ENCODE measurements at places on chromosomes 7 and 10.

DNA sequence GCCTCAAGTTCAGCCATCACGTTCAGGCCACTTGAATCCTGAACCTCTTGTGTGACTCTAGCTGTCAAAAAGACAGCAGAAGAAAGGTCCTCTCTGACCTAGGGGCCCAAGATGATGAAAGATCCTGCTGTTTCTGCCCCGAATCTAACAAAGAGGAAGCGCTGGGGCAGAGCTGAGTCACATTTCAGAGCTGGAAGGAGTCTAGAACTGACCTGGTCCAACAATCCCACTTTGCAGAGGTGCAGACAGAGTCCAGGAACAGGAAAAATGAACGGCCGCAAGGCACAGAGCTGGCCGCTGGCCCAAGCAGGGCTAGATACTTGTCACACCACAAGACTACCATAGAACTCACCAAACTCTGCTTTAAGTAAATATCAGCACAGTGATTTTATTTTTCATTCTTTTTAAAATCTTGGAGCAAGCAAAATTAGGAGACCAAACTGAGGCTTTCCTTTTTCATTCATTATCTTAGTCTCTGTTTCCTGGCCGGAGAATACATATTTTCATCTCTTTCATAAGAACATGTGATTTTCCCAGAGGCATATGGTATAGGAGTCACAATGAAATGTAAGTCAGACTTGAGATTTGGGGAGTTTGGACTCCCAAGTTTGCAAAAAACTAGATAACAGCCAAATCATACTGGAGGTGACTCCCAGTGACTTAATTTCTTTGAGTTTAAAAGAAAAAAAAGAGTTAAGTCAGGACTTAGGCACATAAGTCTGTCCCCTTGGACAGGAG, 52.8 kb downstream of the CHST15 start:
- DNase-seq = no peak

GRCh38 chr7:116334555-116334954, 124.2 kb downstream of the TES start:
- DNase-seq = no peak

DNA sequence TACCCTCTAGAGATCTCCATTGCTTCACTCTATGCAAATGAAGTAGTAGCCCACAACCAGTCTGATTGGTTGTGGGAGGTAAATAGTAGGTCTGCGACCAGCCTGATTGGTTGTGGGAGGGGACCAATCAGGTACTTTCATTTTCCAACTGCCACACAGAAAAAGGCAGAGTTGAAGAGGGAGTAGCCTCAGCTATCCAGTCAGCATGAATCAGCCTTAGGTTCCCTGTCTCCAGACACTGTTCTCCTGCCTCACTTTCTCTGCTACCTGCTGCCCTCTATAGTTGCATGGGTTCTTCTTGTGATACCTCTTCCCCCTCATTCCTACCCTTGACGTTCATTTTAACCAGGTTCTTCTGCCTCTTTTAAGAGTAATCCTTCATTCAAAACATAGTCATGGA, 114.5 kb upstream of the LYZL1 start:
- DNase-seq = no peak

DNA sequence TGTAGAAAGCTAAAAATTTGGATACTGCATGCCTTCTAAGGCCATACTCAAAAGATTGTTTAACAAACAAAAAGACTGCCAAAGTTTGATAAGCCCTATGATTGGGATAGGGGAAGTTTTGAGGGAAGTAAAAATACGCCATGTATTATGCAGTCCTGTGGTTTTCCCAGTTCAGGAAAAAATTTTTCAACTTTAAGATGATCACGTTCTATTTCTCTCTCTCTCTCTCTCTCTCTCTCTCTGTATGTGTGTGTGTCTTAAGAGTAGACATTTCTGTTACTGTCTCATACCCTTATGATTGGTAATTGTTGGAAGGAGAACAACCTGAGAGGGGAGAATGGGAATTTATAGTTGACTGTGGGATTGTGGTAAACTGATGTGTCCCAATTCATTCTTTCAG, 69.1 kb upstream of the CYP26C1 start:
- DNase-seq = no peak

GRCh38 chr7:78073609-78074382, 275.2 kb downstream of the PHTF2 start:
- DNase-seq = no peak

Measured in AG20443 (cell line).